NCI-H187 treated with DMSO at 0.1 percent for 48 hours (cell line): ENCODE measurements at places on chromosomes 2 and 18.

DNA sequence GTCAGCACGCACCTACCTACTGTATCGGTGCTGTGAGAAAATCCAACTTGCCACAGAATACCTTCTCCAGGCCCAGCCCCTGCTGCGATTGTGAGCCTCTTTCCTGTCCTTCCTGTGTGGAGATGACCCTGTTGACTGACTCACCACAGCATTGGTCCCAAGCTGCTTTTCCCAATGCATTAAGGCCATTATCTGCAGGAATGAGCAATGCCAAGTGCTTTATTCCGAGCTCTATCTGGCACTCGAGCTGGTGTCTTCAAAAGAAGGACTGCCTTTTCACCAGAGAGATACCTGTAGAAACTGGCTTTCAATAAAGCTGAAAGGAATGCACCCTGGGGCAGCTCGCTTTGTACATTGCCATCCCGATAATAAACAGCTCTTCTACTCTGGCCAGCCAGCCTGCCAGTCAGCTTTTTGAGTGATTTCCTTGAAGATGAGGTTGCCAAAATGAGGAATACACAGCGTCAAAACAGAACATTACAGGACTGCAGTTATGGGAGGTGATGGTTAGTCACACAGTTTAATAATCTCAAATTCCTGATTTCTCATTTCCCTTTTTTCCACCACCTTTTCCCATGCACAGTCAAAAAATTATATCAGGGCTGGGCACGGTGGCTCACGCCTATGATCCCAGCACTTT lies 8.3 kb upstream of the RNF103 start:
- DNase-seq, result no peak

- no peak for DNase-seq
Measured at GRCh38 chr2:207073801-207074678, 91.7 kb downstream of the KLF7 start.

GRCh38 chr2:25481381-25482300 lies 139.9 kb upstream of the DNMT3A start:
- DNase-seq, result no peak

- no peak for DNase-seq
Measured at GRCh38 chr2:202355993-202356505, 20.1 kb upstream of the BMPR2 start.

DNA sequence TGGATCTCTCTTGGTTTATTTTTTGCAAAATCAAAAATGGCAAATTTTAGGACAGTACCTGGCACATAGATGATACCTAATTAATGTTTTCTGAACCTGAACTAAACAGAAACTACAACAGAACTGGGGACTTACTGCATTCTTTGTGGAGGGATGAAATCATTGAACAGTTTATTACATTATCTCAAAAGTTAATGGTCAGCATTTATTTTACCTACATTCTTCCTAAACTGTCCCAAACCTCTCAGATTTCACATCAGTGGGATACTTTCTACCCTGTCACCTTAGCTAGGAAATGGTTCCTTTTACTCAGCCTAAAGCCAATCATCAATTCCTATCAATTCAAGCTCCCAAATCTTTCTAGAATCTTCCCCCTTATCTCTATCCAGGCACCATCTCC lies 10.3 kb downstream of the NIF3L1 start:
- no peak for DNase-seq

DNA sequence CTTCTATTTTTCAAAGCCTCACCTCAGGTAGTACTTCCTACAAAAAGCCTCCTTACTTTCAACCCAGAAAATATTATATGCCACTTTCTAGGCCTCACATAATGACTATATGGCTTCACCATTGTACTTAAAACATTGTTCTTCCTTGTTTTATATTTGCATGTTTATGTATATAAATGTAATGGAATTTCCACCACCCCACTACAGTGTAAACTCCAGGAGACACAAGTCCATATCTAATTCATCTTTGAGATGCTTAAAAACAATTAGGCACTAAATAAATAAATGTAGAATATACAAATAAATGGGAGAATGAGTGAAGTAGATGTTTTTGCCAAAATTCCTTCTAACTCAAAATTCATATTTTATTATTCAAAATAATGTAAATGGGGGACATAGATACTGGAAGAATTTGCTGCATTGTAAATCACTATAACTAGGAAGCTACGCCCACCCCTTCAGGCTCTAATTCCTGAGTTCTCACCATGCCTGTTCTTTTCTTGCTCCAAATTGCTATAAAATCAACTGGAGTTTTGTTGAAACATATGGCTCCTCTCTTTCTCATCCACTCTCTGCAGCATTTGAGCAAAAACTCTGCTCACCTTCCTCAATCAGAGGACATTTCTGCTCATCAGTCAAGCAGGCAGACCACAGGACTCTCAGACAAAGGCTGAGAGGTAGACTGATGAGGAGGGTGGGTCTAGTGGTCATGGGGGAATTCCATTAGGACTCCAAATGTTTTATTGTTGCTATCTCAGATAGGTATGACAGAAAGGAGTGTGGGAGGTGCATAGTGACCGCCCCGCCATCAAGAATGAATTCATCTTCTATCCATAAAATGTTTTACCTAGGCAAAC lies 243.0 kb downstream of the HNMT start:
- DNase-seq, result no peak

DNA sequence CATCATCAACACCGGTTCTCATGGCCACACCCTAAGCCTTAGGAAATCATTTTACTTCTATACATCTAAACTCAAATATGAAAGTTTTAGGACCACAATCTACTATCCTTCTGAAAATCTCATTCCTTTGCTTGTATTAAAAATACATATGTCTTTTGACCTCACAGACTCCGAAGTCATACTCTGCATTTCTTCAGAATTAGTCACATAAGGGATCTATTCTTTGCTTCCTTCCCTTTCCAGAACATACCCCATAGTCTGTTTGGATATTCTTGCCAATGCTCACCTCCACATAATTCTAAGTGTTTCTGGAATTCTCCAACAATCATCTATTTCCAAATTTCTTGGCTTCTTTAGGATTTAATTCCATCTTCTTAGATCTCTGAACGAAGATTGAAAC lies 14.2 kb upstream of the DSG1 start:
- no peak for DNase-seq

- DNase-seq, result no peak
Measured at GRCh38 chr2:149329489-149330126, 779 bp upstream of the LYPD6 start.

DNA sequence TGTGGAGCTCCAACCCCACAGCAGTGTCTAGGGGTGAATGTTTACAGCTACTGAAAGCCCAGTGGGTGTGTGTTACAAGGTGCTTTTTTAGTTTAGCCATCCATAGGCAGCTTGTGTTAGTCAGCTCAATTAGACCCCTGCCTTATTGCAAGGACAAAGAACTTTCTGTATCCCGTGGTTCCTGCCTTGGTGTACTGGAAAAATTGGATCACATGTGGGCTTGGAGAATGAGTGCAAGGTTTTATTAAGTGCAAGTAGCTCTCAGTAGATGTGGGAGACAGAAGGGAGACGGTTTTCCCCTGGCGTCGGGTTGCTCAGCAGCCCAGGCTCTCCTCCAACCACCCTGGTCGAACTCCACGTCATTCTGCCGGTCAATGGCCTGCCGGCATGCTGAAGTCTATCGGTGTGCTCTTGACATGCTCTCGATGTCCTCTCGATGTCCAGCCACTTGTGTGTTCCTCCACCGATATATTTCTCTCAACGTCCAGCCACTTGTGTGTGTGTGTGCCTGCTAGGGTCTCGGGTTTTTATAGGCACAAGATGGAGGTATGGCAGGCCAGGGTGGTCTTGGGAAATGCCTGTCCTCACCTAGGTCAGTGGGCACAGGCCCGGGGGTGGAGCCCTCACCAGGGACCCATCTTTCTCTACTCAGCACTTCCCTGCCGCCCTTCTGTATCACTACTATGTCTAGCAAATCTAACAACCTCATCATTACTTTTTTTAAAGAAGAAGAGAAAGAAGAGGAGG lies 13.8 kb downstream of the FANCL start:
- DNase-seq, result no peak

GRCh38 chr2:71045865-71046548 lies 22.4 kb upstream of the NAGK start:
- no peak for DNase-seq

GRCh38 chr18:76522551-76522950 lies 27.5 kb upstream of the ZNF516 start:
- DNase-seq, result no peak

DNA sequence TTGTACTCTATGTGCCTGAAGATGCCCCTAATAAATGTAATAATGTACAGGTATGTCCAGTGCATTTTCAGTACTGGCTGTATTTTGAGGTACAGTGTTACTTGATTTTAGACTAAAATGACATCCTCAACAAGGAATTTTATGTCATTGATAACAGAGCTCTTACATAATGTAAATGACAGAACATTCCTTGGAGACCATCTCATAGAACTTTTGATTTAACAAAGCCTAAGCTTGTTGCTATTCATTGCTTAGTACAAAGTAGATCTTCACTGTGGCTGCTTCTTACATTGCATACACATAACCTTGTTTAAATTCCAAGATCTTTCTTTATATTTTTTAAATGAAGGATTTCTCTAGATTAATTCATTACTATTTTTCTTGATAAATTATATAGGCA lies 24.1 kb downstream of the DYNC1I2 start:
- no peak for DNase-seq

DNA sequence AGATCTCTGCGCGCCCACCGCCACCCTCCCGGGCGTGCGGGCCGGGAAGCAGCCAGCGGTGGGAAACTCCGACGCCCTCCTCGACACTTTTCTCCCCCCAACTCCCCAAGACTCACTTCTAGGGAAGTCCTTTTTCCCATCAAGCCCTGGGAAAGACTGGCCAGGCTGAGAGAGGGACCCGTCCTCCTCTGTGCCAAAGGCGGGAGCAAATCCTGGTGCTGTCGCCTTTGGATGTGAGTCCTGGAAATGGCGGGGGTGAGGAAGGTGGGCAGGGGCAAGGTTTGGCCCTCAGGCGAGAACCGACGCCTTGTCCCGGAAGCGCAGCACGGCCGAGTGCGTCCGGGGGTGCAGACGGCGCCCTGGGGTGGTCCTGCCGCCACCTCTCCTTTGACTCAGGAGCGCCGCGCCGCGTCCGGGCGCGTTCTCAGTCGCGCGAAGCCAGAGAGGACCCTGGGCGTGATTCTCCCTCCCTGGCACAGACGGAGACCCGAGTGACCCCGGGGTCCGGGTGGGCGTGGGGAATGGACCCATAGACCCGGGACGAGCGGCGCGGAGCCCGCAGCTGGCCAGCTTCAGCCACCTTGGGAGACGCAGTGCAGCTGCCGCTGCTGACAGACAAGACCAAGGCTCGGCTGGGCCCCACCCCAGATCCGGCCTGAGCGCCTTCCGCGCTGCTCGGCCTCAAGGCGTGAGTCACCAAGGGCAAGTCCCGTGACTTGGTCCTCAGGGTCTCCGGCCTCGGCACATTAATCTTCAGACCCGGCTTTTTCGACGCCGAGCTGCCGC lies 3.5 kb upstream of the LBX2 start:
- DNase-seq, result no peak

GRCh38 chr2:171235262-171235881 lies 74.7 kb upstream of the TLK1 start:
- no peak for DNase-seq

- DNase-seq, result no peak
Measured at GRCh38 chr2:143603035-143603655, 473.9 kb downstream of the ARHGAP15 start.
